Sciatic nerve (tissue), 2 donors: ENCODE measurements at places on chromosomes 6 and 20.

- no peak for DNase-seq
These were observed 268.9 kb upstream of the HS3ST5 start for GRCh38 chr6:114611696-114612095.

DNA sequence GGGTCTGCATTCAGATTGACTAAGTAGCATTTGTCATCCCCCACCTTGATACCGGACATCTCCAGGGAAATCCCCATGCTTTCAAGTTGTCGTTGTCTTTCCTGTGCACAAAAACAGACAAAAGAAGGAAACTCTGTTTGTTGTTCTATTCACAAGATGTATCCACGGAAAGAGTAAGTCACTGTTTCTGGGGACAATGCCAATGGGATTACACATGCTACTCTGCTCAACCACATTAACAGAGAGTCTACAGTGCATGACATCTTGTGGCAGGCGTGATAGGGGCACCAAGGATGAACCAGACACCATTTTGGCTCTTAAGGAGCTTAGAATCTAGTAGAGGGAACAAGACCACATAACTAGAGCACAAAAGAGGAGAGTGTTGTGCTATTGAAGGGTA, 124.4 kb upstream of the NUP153 start:
- no peak for DNase-seq

- DNase-seq: no peak
These were observed 39.0 kb downstream of the NCOA3 start for GRCh38 chr20:47540443-47541354.

DNA sequence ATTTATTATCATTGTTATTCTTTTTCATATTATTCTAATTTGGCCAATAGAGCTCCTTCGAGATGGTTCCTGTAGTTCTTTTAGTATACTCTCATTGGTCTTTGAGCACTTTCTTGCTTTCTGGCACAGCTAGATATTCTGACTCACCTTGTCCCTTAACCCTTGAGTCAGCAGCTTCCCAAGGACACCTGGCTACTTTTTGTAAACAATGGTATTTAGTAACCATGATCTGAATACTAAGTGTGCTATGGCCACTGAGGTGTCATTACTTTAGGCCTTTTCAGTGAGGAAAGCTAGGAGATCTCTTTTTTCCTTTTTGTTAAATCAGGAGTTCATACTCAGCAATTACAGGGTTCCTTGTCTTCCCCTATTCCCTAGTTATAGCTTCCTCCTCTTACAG, 126.5 kb upstream of the CITED2 start:
- DNase-seq: no peak
